ENCODE measurements at places on chromosomes 16 and 17.

GRCh38 chr16:11093572-11094074 is 149.3 kb downstream of the CLEC16A start:
- DNase-seq, result no peak

DNA sequence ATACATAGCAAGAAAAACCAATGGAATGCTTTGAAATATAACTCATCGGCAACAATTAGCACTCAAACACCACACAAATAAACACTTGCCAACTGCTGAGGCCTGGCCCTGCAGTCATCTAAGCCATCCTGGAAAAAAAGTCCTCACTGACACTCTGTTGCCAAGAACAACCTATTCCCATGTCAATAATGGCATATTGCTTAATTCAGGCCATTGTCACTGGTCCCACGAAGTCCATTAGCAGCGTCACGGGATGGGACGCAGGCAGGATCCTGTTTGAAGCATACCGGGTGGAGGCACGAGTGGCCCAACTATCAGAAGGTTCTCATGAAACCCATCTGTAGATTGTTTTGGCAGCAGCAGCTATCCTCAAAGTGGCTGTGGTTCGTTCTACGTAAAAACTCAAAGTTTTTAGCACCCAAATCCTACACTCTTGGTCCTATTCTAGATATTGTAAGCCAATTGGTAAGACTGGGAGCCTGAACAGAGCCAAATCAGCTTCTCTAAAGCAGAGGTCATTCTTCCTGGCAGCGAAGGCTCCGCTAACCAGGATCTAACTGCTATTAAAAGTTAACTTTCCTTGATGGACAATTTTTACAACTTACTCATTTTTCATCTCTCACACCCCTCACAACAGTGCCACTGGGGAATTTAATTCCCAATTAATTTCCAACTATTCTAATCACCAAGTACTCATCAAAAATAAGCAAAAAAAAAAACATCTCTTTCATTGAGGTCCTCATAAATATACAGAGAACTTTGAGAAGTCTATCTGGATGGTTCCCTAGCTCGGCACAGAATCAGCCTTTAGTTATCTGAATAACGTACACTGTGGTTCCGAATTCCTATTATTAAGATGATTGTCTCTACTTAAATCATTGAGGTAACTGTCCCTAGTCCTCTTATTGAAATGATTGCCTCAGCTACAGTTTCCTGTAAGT is 91.5 kb downstream of the ZFHX3 start:
- DNase-seq, result no peak

DNA sequence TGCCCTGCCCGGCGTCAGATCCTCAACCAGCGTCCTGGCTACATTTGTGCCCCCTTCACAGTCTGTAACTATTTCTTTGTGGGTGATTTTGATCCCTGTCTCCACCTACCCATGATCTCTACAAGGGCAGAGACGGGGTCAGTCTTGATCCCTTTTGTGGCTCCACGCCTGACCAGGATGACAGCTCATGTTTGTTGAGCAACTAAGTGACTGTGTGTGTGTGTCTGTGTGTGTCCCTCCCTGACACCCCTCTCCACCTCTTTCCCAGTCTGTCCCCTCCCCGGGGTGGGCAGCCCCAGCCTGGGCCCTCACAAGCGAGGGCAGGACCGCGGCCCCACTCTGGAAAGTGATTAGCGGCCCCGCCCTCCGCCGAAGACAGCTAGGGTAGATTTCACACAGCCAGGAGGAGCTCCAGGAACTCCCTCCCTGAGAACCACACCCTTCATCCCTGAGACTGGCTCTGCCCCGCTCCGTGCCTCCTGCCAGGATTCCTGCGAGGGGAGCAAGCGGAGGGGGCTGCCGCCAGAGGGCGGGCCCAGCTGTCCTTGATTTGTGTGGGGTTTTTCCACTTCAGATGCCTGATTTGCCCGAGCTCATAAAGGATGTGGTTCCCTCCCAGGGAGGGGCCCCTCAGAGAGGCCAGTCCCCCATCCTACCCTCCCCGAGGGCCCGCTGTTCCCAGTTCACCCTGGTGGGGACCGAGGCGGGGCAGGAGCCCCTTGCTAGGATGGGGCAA is 5.3 kb upstream of the HS3ST6 start:
- DNase-seq, result no peak

- no peak for DNase-seq
Measured at GRCh38 chr17:50080827-50081226, 14.3 kb upstream of the PDK2 start.

All from hepatic stellate cell (primary cell).